ENCODE measurements at places on chromosomes 4 and X.

DNA sequence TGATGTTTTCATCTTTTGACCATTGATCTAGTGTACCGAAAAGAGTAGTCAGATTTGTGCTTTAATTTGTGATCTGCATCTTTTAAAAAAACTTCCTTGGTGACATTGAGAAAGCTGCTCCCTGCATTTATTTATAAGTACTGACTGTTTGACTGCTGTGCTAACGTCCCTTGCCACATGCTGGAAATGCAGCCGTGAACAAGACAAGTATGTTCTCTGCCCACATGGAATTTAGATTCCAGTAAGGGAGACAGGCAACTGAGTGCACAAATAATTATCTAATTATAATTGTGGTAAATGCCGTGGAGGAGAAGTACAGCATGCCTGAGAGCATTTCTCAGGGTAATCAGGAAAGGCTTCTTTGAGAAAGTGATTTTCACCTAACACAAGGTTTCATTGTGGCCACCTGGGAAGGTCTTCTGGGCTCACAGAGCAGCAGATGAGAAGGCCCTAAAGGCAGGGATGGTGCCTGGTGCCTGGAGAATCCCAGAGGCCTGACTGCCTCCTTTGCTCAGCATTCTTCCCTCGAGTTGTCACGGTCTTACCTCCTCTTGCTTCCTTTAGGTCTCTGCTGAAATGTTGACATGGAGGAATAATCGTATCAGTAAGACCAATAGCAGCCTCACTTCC is 55.8 kb downstream of the PTTG2 start:
- DNase-seq, result no peak

DNA sequence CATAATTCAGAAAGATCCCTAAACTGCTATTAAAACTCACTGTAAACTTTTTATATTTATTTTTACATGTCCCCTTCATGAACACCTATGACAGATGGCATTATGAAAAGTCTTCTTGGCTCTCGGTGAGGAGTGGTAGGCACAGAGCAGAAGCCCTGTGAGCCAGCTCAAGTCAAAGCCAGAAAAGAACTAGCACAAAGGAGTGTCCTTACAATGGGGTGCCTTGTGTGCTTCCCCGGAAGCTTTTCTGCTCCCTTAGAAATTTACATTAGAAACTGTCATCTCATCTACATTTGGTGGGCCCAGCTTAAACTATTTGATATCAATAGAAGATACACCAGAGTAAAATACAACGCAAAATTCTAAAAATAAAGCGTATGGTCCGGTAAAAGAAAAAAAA is 135.7 kb upstream of the MAP3K15 start:
- no peak for DNase-seq

GRCh38 chr4:41814565-41814964 is 66.0 kb upstream of the PHOX2B start:
- DNase-seq, result no peak

- DNase-seq, result no peak
These were observed 504 bp upstream of the RBM3 start for GRCh38 chrX:48573690-48574269.

- DNase-seq, result no peak
These were observed 28.7 kb downstream of the LDB2 start for GRCh38 chr4:16869594-16870245.

GRCh38 chr4:236028-236427 is 69.2 kb downstream of the ZNF732 start:
- DNase-seq, result no peak

DNA sequence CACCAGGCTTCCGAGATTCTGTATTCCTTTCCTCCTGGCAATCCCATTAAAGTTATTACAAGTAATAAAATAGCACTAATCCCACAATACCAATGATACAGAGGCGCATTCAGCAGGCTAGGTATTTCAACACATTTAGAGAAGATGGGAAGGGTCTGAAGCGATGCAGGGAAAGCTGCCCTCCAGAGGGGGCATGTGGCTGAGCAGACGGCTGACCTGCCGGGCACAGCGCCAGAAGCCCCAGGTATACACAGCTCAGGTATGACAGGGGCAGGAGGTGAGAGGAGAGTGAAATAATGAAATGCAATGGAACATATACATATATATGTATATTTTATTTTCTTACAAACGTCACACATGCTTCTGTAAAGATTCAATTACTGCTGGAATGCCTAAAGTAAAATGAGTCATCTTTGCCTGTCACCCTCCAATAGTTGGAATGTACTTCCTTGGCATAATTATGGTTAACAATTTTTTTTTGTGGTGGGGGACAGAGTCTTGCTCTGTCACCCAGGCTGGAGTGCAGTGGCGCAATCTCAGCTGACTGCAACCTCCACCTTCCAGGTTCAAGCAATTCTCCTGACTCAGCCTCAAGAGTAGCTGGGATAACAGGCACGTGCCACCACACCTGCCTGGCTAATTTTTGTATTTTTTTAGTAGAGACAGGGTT is 21.3 kb upstream of the CDKN2AIP start:
- DNase-seq, result no peak

DNA sequence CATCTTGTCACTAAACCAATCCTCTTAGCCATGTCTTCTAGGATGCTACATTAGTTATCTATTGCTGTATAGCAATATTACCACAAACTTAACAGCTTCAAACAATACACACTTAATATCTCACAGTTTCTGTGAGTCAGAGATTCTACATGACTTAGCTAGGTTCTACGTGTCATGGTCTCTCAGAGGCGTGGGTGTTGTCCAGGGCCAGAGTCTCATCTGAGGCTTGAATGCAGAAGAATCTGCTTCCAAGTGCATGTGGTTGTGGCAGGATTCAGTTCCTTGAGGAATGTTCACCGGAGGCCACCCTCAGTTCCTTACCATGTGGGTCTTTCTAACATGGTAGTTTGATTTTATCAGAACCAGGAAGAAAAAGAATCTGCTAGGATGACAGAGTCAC is 26.4 kb downstream of the PPP1R2C start:
- DNase-seq, result no peak

GRCh38 chr4:20590849-20591248 is 109.4 kb upstream of the PACRGL start:
- no peak for DNase-seq

- no peak for DNase-seq
These were observed 161.0 kb downstream of the PPP1R2C start for GRCh38 chrX:42616981-42617380.

GRCh38 chrX:142052238-142052637 is 148.5 kb downstream of the MAGEC1 start:
- no peak for DNase-seq

GRCh38 chrX:134513091-134513490 is 53.1 kb downstream of the HPRT1 start:
- no peak for DNase-seq

GRCh38 chrX:42818151-42818921 is 40.4 kb upstream of the PPP1R2C start:
- no peak for DNase-seq

- DNase-seq, result no peak
These were observed 928 bp downstream of the GYG2 start for GRCh38 chrX:2829469-2830246.

- DNase-seq, result no peak
These were observed 58.2 kb downstream of the ARSJ start for GRCh38 chr4:113921089-113921794.

GRCh38 chrX:38678821-38679220 is 117.5 kb downstream of the TSPAN7 start:
- DNase-seq, result no peak

GRCh38 chrX:17494216-17494615 is 119.2 kb downstream of the NHS start:
- DNase-seq, result no peak

- DNase-seq, result no peak
These were observed 103.8 kb downstream of the USP46 start for GRCh38 chr4:52555356-52555716.
